ENCODE measurements at places on chromosomes 6 and 20.
A peak's percentile ranks its signal among the peaks of the same experiment; 100 is the strongest.

DNA sequence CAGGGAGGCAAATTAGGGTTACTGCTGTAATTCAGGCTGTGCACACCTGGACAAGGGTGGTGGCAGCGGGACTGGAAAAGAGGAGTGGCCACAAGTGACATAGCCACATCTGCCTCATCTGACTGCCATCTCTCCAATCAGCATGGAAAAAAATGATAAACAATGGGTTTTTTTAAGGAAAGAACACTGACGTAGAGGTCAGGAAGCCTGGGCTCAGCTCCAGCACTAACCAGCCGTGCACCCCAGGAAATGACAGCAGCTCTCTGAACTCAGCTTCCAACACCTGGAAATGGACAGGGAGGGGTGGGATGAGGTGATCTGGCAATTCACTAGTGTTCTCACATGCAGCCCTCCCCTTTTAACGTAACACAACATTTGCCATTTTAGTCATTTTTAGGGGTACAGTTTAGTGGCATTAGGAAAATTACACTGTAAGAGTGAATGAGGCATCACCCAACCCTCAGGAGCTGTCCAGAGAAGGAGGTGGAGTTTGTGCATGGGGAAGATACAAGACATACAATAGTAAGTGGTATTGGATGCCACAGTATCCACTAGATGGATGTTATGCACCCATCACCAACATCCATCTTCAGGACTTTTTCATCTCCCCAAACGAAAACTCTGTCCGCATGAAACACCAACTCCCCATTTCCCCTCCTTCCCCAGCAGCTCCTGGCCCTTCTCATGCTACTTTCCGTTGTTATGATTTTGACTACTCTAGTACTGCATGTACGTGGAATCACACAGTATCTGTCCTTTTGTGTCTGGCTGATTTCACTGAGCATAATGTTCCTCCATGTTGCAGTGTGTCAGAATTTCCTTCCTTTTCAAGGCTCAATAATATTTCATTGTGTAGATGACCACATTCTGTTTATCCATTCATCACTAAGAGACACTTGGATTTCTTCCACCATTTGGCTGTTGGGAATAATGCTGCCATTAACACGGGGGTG is 215.5 kb upstream of the ECI2 start:
- no peak for DNase-seq

- DNase-seq = no peak
These were observed 32.7 kb upstream of the PROKR2 start for GRCh38 chr20:5349448-5349847.

GRCh38 chr6:109073344-109074132 is 21.1 kb downstream of the SESN1 start:
- peak; percentile 60 for DNase-seq

- no peak for DNase-seq
These were observed 352.5 kb downstream of the CDH4 start for GRCh38 chr20:61604549-61604948.

- DNase-seq = no peak
These were observed 8.6 kb upstream of the SERPINB6 start for GRCh38 chr6:2979819-2980464.

GRCh38 chr20:47927944-47928343 is 142.7 kb upstream of the SULF2 start:
- no peak for DNase-seq

GRCh38 chr6:112874881-112875280 is 527.8 kb downstream of the RFPL4B start:
- no peak for DNase-seq

- no peak for DNase-seq
These were observed 141.9 kb upstream of the EXOC2 start for GRCh38 chr6:834866-835265.

DNA sequence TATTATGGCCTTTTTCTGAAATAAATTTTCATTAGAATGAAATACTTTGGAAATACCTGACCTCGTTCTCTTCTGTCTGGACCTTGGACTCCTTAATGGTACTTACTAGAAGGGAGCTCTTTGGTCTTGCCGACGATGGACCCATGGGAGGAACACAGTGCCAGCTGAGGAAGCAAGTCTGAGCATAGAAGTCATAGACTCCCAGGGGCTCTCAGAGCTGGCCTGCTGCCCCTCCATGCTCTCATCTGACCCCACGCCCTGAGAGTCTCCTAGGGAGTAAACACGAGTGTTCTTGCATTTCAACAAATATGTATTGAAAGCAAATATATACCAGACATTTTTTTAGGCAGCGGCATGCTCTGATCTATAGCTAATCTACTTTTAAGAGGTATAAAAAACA is 87.8 kb downstream of the PLEKHG1 start:
- no peak for DNase-seq

DNA sequence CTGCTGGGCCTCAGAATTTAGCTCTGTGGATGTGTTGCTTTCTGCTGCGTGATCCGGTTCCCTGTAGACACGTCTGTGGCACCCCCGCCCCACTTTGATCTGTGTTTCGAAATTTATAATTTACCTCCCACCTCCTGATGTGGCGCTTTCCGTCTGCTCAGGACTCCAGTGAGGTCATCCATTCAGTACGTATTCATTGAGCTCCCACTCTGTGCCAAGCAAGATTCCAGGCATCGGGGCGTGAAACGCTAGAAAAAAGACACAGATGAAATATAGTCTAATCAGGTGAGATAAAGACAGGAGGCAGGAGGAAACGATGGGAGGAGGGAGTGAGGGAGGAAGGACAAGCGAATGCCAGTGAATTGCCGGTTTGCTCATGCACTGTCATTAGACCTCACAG is 431.9 kb upstream of the SULF2 start:
- no peak for DNase-seq

DNA sequence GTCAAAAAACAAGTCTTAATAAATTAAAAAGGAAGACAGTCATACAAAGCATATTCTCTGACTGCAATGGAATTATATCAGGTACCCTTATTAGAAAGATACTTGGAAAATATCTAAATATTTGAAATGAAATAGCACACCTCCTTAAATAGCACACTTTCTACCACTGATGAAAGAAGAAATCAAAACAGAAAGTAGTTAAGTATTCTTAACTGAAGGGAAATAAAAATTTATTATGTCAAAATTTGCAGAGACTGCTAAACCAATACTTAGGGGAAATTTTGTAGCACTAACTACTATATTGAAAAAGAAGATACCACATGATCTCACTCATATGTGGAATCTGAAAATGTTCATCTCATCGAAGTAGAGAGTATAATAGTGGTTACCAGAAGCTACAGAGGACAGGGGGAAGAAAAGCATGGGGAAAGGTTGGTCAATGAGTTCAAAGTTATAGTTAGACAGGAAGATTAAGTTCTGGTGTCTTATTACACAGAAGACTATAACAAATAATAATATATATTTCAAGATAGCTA is 112.2 kb downstream of the ASCC3 start:
- no peak for DNase-seq

- DNase-seq = no peak
These were observed 18.0 kb downstream of the TREM1 start for GRCh38 chr6:41268478-41268877.

GRCh38 chr6:114827135-114827534 is 484.3 kb upstream of the HS3ST5 start:
- no peak for DNase-seq
